Neural progenitor cell (in vitro differentiated cells): ENCODE measurements at places on chromosomes 7 and 10.

- DNase-seq: no peak
These were observed 76.9 kb upstream of the RSBN1L start for GRCh38 chr7:77619314-77619713.

DNA sequence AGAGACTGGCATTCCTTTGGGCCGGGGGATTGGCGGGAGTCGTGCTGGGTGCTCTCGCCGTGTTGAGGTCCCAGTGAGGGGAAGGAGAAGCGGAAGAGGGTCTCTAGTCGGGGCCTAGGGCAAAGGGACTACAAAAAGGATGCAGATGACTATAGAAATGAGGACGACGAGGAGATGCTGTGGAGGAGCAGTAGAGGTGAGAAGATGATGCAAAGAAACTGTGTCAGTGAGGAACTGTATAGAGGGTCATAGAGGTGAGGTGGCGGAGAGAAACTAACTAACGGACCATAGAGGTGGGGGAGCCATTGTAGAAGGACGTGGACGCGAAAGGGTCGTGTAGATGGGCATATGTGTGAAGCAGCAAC is 324 bp downstream of the TWNK start:
- DNase-seq: no peak

- DNase-seq: peak; percentile 74
These were observed 158.3 kb downstream of the TCF7L2 start for GRCh38 chr10:113108194-113108835.

- no peak for DNase-seq
These were observed 290.7 kb downstream of the KLF6 start for GRCh38 chr10:3494131-3494837.

GRCh38 chr10:101289541-101289940 is 60.3 kb upstream of the LBX1 start:
- DNase-seq: no peak

DNA sequence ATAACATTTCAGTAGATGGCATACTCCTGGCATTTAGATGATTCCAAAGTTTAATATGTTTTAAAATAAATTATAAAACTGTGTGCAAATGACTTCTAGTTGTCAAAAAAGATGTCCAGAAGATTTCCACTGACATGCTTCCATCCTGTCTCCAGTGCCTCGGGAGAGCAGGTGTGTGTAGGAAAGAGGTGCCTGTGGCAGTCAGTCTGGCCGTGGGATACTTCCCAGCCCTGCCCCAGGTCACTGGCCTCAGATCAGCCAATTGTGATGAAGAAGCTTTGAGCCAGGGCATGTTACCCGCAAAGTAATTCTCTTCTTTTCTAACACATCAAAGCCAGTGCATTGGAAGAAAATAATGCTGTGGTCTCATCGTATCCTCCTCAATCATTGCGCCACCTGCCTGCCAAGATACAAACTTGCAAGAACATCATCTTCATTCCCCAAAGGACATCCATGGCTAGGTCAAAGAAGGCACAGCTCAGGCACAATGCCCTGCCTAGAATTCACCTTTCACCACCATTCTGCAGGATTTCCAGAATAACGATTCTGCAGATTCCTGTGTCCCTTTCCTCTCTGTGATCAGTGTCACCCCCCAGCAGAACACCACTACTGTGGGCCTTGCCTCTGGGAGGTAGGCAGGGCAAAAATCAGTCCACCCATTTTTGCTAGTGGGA is 6.3 kb upstream of the KCNMA1 start:
- DNase-seq: peak; percentile 78

- DNase-seq: no peak
These were observed 194.5 kb upstream of the LRGUK start for GRCh38 chr7:133932591-133932990.

DNA sequence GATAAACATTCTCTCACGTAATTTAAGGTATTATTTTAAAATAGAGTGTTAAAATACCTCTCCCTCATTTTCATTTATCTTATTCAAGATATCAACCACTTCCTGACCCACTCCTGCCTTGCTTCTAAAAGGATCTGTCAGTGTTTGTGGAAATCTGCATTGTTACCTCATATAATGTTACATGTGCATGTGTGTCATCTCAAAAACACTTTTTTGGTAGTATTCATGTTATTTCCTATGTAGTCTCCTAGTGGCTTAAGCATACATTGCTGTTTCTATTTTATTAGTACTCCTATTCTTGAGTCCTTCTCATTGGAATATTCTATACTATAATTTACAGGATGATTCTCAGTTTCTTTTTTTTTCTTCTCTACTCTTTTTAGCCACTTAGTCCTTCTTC is 1360.7 kb upstream of the CELF2 start:
- DNase-seq: no peak

DNA sequence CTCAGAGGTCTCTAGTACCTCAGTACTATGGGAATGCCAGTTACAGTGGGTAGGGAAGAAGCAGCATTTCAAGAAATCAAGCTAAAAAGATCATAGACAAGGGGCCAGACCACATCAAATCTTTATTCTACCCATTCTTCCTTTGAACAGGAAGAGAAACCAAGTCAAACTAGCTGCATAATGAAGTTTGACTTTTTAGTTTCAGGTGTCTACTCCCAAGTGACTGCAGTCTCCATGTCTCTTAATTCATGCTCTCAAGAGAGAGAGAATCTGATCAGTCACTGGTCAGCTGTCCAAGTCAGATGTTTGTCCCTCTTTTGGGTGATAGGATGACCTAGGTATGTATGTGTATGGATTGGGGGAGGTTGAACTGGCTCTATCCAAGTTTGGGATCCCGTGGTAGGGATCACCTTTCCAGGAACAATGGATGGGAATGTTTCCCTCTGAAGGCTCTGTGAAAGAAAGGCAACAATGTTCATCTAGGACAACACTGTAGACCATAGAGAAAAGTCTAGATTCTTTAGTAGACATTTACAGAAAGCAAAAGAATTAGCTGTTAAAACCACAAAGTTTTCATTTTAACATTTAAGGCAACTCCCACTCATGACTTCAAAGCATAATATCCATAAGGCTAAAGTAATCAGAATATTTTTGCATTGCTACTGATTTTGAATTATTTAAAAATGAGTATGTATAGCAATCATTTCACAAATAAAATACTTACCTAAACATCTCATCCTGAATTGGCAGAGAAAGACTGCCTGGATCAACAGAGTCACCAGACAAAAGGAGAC is 30.1 kb upstream of the PRTFDC1 start:
- no peak for DNase-seq

GRCh38 chr10:61888744-61889143 is 12.8 kb upstream of the ARID5B start:
- no peak for DNase-seq

- DNase-seq: no peak
These were observed 23.9 kb upstream of the ANKRD1 start for GRCh38 chr10:90944749-90945148.

- no peak for DNase-seq
These were observed 199.5 kb downstream of the GFRA1 start for GRCh38 chr10:116073510-116073909.

GRCh38 chr10:101429423-101429822 is 75.5 kb downstream of the BTRC start:
- no peak for DNase-seq

DNA sequence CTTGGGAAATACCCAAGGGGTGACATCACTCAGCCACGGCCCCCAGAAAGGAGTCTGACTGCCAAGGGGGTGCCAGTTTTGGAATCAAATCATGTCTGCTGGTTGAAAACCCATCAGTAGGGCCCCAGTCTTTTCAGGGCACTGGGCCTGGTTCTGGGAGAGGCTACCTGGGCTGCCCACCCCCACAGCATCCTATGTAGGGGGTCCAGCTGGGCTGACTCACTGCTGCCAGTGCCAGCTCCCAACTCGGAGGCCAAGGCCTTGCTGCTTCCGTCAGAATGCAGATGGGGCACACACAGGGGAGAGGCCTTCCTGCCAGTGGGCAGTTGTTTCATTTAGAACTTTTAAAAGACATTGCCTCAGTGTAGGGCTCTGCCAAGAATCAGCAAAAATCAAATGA is 39.5 kb upstream of the DMBT1 start:
- DNase-seq: no peak

GRCh38 chr7:149753375-149754233 is 19.8 kb downstream of the ZNF467 start:
- peak; percentile 69 for DNase-seq

- no peak for DNase-seq
These were observed 62.0 kb downstream of the SLIT1 start for GRCh38 chr10:97123765-97124164.

DNA sequence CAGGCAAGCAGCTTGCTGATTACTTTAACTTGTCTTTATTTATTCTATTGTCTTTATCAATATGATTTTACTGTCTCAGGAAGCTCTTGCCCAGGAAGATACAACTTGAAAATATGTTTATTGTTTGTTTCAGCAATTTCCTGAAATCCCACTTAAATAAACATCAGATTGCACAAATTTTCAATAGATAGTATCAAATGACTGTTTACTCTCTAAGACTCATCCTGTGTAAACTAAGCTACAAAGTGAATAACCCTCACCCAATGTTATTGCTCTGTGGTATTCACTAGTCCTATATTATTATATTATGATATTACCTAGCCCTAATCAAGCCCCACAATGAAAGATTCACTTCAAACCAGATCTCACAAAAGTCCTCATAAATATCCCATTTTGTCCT is 130.4 kb upstream of the HPS1 start:
- no peak for DNase-seq

DNA sequence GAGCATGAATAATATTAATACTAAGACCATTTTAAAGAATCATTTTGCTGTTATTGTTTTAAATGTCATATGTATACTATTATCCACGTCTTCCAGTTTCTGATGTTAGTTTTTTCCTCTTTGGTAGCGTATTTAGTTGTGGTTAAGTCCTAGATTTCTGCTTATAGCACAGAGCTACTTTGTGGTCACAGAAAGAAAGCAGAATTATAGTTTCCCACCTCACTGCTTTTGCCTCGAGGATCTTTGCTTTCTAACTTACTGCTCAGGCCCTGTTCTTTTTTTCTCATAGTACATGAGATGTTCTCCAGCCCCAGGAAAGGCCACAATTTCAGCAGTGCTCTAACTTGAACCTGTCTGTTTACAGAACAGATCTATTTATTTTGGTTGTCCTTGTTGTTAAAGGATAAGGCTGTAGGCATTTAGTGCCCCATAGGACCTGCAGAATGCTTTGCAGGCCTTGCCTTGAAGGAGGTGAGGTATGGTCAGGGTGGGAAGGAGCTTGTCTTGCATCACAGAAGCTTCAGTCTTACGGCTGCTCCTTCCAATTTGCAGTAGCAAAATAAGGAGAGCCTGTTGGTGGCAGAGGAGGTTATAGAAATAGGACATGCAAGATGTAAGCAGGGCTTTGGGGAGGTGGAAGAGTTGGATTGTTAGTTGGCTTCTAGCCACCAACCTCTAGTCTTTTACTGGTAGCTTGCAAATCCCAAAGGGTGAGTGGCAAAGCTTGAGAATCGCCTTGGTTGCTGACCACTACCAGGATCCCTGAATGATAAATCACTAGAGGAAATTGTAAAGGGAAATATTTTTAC is 129.1 kb downstream of the LRRC4 start:
- no peak for DNase-seq

DNA sequence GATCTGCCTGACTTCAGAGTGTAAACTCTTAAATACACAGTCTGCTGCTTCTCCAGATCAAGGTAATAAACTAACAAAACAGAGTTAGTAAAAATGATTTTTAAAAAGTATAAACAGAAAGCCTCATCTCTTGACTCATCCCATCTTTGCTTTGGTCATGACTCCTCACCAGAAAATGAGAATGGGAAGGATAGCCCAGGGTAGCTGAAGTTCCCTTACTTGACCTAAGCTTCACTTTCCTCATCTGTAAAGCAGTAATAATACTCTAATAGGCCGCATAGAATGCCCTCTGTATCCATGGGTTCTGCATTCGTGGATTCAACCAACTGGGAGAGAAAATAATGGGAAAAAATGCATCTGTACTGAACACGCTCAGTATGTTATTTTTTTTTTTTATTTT is 11.3 kb upstream of the SLC25A28 start:
- DNase-seq: no peak

DNA sequence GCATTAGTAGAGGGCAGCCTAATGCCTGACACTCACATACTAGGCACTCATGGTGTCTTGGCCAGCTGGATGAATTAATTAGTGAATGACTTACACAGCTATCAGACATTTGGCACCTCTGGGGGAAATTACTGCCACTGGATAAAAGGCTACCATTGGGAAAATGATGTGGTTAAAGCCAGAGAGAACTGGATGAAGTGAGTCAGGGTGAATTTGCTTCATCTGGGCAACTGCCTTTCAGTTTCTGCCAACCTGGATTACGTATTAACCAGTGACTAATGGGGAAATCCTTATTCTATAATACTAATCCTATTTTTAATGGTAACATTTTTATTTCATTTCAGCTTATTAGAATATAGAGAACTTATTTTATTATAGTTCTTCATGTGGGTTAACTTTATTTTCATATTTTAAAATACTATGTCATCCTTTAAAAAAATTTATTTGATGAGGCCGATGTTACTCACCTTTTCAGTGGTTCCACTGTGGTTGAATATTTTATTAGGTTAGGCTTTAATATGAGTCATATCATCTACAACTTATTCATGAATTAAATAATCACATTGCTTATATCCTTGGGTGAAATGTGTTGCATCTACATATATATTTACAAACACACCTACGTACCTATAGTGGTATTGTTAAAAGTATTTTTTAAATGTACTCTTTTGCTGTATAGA is 85.6 kb upstream of the CAPZA2 start:
- no peak for DNase-seq

DNA sequence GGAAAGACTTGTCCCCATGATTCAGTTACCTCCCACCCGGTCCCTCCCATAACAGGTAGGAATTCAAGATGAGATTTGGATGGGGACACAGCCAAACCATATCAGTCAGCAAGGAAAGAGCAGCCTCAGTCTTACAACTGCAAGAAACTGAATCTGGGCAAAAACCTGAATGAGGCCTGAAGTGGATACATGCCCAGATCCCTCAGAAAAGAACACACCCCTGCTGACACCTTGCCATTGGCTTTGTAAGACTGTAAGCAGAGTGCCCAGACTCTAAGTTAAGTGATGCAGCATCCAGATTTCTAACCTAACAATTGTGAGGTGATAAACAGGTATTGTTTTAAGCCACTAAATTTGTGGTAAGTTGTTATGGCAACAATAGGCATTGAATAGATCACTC is 670.8 kb downstream of the SORCS1 start:
- DNase-seq: no peak

GRCh38 chr7:157762824-157763223 is 426.0 kb downstream of the DNAJB6 start:
- no peak for DNase-seq

DNA sequence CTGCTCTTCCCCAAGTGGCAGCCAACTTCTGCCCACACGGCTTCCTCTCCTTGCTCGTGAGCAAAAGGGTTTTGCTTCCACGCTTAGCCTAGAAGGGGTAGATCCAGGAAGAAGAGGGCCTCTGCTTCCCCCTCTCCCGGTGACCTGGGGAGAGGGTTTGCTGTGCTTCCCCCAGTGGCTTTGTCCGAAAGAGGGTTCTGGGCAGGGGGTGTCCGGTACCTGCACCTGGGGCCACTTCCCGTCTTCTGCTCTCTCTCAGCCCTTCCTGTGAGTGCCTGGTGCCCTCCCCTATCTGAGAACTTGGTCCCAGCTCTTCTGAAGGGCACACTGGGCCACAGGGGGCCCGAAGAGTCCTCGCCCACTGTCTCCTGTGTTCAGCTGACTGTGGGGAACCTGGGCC is 11.3 kb downstream of the JAKMIP3 start:
- no peak for DNase-seq

- no peak for DNase-seq
These were observed 280.0 kb downstream of the MAD1L1 start for GRCh38 chr7:1952781-1953180.
